Activated CD8-positive, alpha-beta T cell treated with anti-CD3 and anti-CD28 coated beads for 36 hours (primary cell): ENCODE measurements at places on chromosomes 1 and 21.

- no peak for DNase-seq
- H3K4me1 ChIP-seq: no peaks in the 10 kb centered on the region
- H3K27ac ChIP-seq: no peak overlapping the region
Observed at GRCh38 chr1:94654459-94654858, 112.9 kb upstream of the F3 start.

DNA sequence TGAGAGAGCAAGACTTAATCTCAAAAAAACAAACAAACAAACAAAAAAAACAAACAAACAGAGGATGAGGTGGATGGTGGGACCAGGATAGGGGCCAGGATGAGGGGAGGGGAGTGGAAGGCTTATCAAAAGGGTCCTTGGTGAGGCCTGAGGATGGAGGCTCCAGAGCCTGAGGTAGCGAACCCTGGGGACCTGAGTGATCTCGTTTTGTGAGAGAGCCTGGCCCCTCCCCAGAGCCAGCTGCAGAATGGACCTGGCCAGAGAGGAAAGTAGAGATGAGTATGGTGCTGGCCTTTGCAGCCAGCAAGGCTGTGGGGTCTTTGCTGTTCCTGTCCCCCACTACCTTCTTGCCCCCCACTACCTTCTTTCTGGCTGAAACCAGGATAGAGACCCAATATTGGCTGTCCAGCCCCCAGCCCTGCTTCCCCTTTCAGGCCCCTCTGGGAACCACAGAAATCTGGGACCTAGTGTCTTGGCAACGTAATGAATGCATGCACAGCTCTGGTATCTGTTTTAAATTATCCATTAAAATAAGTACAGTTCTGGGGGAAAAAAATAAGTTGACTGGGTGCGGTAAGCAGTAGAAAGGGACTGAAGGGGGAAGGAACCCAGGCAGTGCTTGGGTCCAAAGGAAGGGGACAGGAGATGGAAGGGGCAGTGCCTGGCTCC, 1.1 kb upstream of the LMNA start:
- H3K36me3 ChIP-seq: peaks cover 2% of the 10 kb centered on the region
- peak overlapping the region; percentile 87 for H3K27ac ChIP-seq
- H3K27me3 ChIP-seq: peaks cover 8% of the 10 kb centered on the region

GRCh38 chr1:118151312-118151937, 33.6 kb downstream of the SPAG17 start:
- DNase-seq: peak; percentile 66
- no peaks in the 10 kb centered on the region for H3K4me1 ChIP-seq
- no peak overlapping the region for H3K27ac ChIP-seq
- H3K27me3 ChIP-seq: no peaks in the 10 kb centered on the region
- no peaks in the 10 kb centered on the region for H3K36me3 ChIP-seq

GRCh38 chr1:69414574-69414973, 153.1 kb upstream of the LRRC7 start:
- H3K27ac ChIP-seq: no peak overlapping the region
- no peak for DNase-seq
- H3K36me3 ChIP-seq: no peaks in the 10 kb centered on the region
- no peaks in the 10 kb centered on the region for H3K27me3 ChIP-seq
- H3K4me3 ChIP-seq: no peak overlapping the region

DNA sequence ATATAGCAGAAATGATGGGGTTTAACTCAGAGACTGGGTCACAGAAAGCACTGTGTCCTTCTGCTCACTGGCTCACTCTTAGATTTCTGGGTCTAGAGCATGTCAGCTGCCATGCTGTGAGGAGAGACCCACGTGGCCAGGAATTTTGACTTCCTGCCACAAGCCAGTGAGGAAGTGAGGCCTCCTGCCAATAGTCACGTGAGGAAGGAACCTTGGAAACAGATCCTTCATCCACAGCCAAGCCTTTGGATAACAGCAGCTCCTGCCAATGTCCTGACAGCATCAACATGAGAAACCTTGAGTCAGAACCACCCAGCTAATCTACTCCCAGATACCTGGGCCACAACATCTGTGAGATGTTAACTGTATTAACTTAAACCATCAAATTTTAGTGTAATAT, 114.5 kb upstream of the PLPPR5 start:
- H3K36me3 ChIP-seq: no peaks in the 10 kb centered on the region
- no peaks in the 10 kb centered on the region for H3K27me3 ChIP-seq
- H3K27ac ChIP-seq: no peak overlapping the region
- H3K4me3 ChIP-seq: no peak overlapping the region
- DNase-seq: no peak
- no peaks in the 10 kb centered on the region for H3K4me1 ChIP-seq

GRCh38 chr1:81974883-81975555, 174.3 kb downstream of the ADGRL2 start:
- H3K27ac ChIP-seq: no peak overlapping the region
- no peaks in the 10 kb centered on the region for H3K27me3 ChIP-seq
- no peaks in the 10 kb centered on the region for H3K36me3 ChIP-seq
- no peak for DNase-seq
- no peak overlapping the region for H3K4me3 ChIP-seq
- H3K4me1 ChIP-seq: no peaks in the 10 kb centered on the region
